Activated naive CD4-positive, alpha-beta T cell (primary cell): ENCODE measurements at places on chromosomes 7 and 10.

GRCh38 chr10:71740069-71740653 lies 20.6 kb upstream of the C10orf105 start:
- DNase-seq: no peak

DNA sequence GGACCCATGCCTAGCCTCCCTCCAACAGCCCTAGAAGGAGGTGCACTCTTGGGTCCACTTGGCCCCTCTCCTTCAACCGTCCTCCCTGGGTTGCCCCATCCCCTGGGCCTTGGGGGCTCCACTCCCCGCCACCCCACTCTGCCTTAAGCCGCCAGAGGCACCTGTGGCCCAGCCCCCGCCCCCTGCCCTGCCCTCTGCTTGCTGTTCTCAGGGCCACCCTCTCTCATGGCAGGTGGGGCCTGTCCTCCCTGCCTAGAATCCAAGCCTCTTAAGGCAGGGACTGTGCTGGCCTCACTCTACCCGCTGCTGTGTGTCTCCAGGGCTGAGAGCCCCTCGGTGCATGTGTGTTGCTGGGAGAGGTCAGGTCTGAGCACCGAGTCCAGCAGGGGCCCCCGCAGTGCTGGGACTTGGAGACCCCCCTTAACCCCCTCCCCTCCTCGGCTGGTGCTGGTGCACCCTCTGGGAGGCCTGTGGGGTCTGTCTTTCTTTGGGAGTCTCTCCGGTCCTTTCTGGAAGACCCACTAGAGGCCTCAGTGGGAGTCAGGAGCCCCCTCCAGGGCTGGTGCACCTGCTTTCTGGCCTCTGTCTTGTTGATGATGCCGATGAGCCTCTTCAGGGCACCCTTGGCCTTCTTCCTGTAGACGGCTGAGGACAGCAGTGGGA lies 43.8 kb downstream of the CFAP46 start:
- DNase-seq: no peak

DNA sequence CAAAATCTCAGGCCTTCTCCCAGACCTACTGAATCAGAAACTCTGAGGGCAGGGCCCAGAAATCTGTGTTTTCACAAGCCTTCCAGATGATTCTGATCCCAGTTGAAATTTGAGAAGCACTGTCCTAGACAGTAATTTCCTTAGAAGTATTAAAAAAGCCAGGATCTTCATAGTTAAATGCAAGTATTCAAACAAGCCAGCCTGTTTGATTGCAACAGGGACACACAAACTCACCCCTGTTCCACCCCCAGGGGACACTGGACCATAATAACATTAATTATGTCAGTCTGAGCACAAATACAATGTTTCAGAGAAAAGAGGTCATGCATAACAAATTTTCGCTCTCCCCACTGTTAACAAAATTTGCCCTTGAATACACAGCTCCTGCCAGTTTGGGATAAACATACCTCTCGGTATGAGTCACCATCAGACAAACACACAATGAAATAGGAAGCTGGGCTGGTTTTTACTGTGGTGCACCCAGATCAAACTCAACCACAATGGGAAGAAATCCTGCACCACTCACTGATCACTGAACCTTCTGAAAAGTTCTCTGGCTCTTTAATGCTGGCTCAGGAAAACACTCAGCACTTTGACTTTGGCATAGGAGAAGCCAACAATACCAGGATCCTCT lies 34.3 kb downstream of the ABLIM1 start:
- DNase-seq: no peak

GRCh38 chr10:62171791-62172190 lies 96.9 kb downstream of the RTKN2 start:
- no peak for DNase-seq

GRCh38 chr10:88383276-88383675 lies 199.8 kb downstream of the RNLS start:
- no peak for DNase-seq

DNA sequence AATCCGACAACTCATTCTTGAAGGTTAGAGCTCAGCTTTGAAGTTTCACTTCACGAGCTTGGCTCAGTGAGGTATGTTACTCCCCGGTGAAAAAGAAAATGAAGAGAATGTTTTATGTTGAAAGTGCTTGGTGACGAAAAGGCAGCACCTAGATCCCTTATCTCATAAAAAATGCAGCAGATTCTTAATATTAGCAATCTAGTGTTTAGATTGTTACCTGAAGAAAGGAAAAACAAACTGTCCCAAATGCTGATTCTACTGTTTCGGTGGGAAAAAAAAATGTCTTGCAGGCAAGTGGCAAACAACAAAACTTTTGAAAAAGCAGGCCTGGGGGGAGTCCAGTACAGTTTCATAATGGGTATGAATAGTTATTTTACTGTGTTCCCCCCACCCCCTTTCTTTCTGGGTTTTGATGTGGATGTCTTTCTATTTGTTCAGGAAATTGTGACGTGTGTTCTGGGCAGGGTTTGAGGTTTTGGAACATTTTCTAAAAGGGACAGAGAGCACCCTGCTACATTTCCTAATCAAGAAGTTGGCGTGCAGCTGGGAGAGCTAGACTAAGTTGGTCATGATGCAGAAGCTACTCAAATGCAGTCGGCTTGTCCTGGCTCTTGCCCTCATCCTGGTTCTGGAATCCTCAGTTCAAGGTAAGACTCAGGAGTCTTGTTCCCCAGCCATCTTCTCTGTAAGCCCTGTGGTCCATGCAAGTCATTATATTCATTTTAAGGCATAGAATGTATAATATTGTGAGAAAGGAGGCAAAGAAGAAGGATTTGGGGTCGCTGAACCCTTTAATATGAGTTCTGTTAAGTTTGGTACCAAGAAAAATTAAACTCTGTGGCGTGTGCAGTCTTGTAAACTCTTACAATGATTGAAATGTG lies at the start of gene SRGN:
TSS of gene SRGN (plus strand) at position 514 of the 881 bp plus-strand sequence. CDS start at position 569, 55 bp downstream.
- peak; percentile 33 for DNase-seq

DNA sequence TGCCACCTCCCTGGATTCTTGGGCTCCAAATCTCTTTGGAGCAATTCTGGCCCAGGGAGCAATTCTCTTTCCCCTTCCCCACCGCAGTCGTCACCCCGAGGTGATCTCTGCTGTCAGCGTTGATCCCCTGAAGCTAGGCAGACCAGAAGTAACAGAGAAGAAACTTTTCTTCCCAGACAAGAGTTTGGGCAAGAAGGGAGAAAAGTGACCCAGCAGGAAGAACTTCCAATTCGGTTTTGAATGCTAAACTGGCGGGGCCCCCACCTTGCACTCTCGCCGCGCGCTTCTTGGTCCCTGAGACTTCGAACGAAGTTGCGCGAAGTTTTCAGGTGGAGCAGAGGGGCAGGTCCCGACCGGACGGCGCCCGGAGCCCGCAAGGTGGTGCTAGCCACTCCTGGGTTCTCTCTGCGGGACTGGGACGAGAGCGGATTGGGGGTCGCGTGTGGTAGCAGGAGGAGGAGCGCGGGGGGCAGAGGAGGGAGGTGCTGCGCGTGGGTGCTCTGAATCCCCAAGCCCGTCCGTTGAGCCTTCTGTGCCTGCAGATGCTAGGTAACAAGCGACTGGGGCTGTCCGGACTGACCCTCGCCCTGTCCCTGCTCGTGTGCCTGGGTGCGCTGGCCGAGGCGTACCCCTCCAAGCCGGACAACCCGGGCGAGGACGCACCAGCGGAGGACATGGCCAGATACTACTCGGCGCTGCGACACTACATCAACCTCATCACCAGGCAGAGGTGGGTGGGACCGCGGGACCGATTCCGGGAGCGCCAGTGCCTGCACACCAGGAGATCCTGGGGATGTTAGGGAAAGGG lies 913 bp downstream of the NPY start:
- no peak for DNase-seq

- no peak for DNase-seq
Measured at GRCh38 chr10:46240684-46241565, 45.9 kb upstream of the ANTXRL start.

DNA sequence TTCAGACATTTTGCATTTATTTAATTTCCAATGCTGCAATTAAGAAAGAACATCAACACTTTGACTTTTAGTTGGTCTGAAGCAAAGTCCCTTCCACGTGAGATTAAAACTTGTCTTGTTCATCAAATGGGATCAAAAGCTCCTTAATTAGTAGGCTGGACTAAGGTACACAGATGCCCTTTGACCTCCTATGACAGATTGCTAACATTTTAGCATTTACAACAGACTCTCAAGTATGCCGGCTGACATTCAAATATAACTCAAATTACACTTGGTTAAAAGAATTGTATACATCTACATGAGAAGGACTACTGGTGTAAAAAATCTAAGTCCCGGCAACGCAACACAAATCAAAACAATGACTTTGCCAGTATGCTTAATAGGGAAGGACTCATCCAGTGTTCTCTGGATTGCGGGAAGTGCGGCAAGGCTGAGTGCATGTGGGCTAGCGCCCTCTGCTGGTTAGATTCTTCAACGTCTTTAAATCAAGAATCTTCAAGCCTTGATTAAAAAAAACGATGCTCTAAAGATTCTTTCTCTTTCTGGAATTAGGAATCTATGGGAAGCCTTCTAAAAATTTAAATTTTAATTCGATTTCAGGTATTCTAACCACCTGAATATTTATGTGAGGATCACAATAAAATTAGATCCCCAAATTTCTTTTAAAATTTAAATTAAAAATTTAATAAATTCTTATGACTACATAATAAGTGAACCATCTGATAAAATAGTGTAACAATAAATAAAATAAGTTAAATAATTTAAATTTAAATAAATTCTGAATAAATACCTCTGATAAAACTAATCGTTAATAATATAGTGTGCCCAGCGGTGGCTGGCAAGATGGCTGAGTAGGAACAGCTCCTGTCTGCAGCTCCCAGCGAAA lies 444.7 kb downstream of the DGKB start:
- DNase-seq: no peak

DNA sequence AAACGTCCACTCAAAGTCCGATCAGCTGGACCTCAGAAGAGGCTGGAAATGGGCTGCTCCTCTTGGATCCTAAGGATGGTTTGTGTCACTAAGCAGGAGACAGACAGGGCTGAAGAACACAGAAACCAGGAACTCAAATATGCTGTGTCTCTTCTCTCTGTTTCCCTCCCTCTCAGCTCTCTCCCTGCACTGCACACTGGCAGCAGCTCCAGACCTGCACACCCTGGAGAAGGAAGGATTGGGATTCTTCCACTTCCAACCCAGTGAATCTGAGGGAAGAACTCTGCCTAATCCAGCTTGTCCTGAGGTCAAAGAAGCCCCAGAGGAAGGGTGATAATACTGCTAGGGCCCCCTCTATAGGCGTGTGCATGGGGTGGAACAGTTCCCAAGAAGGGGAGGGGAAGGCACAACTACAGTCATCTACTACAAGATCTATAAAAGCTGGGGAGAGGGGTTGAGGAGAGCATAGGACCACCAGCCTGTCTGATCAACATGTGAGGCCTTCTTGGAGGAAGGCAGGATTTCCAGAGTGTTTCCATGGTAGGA lies 22.7 kb upstream of the ZCCHC24 start:
- DNase-seq: no peak

DNA sequence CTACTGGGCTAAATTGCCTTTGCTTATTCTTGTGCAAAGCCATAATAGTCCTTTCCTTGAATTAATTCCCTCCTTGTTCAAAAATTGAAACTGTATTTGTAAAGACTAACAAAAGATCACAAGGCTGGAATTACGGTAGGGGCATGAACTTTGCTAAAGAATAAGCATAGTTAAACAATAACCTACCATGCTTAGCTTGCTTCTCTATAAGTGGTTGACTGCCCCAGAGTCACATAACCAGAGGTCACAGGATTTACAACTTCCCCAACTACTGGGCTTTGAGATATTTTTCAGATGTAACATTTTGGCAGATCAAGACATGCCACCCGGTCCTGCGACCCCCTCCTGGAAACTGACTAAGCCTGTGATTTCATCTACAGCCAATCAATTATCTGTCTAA lies 181.4 kb downstream of the GPAM start:
- DNase-seq: no peak

DNA sequence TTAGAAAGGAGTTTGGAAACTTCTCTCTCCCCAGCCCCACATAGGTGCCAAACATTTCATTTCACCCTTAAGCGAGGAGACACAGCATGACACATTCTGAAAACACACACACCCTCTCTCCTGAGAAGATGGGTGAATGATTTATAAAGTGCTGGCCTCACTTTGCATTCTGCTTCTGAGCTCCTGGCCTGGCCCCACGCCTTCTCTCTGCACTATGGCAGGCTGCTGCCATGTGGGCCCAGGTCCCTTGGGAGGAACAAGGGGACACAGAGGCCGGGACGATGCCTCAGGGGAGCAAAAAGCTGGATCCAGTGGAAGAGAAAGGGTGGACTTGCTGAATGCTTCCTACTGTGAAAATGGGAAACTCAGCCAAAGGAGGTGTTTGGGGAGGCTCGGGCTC lies 56.0 kb downstream of the CPXM2 start:
- no peak for DNase-seq

GRCh38 chr10:131824371-131825149 lies 76.2 kb upstream of the PPP2R2D start:
- no peak for DNase-seq

DNA sequence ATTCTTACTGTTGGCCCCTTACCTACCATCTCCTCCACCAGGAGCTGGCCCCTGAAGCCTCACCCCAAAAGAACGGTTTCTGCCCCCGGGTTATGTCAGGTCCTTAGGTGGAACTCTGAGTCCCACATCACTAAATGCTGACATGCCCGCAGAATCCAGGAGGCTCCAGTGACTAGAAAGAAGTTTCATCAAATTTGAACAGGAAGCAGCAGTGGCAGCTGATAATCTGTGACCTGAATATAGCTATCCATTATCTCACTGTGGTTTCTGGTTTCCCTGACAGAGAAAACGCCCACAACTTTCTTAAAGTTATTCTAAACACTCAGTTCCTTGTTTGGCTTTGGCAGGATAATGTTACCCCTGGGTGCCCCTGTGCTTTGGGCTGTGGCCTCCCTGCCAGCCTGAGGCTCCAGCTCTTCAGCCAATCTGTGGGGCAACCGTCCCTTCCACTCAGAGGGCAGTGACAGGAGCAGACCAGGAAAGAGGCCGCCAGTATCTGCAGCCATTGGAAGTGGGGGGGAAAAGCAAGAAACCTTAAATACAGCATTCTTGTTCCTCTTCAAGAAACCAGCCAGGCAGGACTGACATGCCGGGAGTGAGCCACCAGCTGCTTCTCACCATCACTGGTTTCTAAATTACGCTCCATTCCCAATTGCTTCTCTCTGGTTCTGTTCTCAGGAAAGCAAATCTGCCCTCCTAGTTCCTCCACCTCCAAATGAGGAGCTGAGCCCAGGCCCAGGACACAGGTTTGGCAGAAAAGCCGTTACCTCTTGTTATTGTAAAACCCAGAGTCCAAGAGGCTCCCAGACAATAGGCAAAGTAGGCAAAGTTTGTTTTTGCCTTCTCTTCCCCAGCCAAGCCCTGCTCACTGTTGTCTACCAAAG lies 41.2 kb upstream of the VCL start:
- DNase-seq: no peak

DNA sequence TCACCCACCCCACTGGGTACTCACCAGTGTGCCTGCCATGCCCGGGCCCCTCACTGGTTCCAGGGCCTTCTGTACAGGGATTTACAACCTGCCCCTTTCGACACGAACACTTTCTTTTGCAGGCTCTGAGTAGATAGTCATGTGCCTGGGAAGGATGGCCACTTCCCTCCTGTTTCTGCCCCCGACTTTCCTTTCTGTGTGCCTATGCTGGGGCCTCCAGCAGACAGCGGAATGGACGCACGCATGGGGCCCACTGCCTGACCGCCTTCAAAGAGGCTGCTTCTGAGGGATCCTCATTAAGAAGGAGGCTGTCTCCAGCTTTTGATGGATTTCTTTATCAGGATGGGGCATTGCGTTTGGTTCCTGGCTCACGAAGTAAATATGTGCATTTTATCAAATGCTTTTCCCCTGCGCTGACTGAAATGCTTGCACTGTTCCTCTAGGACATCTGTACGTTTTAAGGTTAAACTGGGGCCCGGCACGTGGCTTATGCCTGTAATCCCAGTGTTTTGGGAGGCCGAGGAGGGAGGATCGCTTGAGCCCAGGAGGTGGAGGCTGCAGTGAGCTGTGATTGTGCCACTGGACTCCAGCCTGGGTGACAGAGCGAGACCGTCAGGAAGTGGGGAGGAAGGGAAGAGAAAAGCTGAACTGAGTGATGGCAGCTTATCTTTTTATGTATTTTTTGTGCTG lies 29.4 kb upstream of the NKX6-2 start:
- DNase-seq: no peak
